ENCODE measurements at places on chromosomes 16 and 17.

- DNase-seq, result no peak
Observed at GRCh38 chr16:70418274-70418992, 20.5 kb downstream of the ST3GAL2 start.

DNA sequence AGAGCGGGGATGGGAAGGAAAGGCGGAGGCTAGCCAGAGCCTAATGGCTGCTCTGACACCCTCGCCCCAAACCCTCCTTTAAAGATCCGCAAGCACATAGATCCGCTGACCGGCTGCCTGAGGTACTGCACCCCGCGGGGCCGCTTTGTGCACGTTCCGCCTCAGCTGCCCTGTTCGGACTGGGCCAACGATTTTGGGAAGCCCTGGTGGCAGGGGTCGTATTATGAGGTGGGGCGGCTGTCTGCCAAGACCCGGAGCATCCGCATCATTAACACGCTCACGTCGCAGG, 663 bp downstream of the CYB5D1 start:
- DNase-seq, result peak; percentile 33

DNA sequence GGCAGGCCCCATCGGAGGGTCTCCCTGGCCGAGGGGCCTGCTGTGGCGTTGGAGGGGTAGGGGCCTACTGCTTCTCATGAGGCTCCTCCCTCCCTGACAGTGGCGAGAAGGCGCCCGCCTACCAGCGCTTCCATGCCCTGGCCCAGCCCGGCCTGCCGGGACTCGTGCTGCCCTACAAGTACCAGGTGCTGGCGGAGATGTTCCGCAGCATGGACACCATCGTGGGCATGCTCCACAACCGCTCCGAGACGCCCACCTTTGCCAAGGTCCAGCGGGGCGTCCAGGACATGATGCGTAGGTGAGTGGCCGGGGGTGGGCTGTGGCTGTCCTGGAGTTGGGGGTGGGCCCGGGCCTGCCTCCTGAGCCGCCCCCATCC, 1.7 kb downstream of the CDT1 start:
- no peak for DNase-seq

- DNase-seq, result no peak
Observed at GRCh38 chr17:39064819-39065218, 86.6 kb downstream of the PLXDC1 start.
